Psoas muscle (tissue), 8 donors: ENCODE measurements at places on chromosomes 13 and 19. TPM values are rescaled to one million over a fixed set of nuclear protein-coding genes. Genes with fewer than 3 reads are reported as not detected.

The CEACAM3 gene
- not detected for total RNA-seq

The MAB21L1 gene
- total RNA-seq = 1.1 TPM

The MISP3 gene
- 2.8 TPM for total RNA-seq

The CYP4F3 gene
- 0.43 TPM for total RNA-seq

The SNRPA gene
- total RNA-seq = 32.1 TPM

The TNFAIP8L1 gene
- 5.1 TPM for total RNA-seq
